ENCODE measurements at places on chromosomes 7 and 10.

GRCh38 chr10:60652628-60653027 lies 125.7 kb upstream of the CDK1 start:
- DNase-seq, result no peak

DNA sequence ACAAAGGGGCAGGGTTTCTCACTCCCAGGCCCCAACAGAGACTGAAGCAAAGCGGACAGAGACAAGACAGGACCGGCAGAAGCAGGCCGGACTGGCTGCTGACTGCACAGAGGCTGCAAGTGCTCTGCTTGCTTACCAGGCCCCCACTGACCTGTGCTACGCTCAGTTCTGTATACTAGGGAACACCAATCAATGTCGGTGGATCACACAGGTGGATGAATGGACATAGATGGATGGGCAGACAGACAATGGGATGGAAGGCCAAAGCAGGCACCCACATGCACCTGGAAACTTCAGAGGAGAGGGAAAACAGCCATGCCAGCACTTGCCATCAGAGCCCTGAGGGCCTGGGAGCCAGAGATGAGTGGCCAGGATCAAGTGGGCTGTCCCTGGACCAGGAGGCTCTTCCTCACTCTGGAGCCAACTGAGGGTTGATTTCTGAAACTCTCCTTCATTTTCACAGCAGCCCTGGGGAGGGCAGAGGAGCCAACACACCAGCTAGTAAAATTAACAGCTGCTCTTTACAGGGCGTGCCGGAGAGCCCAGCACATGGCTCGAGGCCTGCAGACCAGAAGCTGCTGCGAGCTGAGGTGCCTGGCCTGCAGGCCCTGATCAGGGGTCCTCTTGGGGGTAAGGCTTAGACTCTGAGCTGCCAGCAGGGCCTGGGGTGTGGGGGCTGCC lies 243.6 kb downstream of the KCNMA1 start:
- DNase-seq, result no peak

DNA sequence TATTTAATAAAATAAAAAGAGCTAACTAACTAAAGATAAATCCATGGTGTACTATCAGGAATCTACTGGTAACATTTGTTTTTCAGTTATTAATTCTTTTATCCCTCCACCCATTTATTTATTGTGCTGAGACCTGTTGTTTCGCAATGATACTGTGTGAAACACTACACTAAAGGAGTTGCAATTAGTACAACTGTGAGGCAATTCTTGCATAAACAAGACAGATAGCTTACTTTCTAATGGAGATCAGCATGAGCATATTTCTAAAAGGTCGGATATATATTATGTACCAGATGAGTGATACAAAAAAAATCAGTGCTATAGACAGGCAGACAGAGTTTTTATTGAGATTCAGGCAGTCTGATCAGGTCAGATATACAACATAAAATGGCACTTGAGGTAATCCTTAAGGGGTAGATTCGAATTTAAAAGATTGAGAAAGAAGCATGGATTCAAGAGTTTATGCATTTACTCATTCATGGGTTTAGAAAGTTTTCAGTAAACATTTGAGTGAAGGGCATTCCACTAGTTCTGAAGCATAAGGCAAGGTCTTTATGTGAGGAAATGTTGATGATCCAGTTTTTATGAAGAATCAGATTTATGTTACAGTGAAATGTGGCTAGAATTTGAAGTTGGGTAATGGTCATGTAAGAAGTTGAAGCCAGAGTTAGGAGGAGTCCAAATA lies 147.6 kb downstream of the POLR1F start:
- DNase-seq, result no peak

DNA sequence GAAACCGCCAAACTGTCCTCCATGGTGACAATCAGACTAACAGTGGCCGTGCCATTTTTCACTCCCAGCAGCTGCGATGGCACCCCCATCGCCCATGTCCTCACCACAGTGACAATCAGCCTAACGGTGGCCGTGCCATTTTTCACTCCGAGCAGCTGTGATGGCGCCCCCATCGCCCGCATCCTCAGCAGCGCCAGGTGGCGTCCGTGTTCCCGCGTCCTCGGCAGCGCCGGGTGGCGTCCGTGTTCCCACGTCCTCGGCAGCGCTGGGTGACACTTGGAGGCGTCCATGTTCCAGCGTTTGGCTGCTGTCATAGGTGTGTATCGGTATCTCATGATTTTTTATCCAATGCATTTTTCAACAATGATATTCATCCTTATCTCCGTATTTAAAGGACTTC lies 267.3 kb downstream of the PTPRN2 start:
- no peak for DNase-seq

DNA sequence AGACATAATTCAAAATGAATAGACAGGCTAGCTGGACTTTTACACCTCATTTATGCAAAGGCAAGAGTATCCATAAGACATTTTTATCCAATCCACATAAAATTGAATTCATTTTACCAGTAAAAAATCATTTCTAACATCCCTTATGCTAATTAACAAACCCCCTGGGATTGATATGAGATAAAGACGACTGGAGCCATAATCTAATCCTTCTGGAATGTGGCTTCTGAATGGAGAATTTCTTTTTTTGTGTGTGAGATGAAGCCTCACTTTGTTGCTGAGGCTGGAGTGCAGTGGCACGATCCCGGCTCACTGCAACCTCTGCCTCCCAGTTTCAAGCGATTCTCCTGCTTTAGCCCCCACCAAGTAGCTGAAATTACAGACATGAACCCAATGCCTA lies 90.4 kb downstream of the AKR1D1 start:
- no peak for DNase-seq

GRCh38 chr7:41029072-41029499 lies 673.8 kb downstream of the INHBA start:
- DNase-seq, result no peak

GRCh38 chr10:80493522-80494051 lies 39.5 kb downstream of the TSPAN14 start:
- no peak for DNase-seq

DNA sequence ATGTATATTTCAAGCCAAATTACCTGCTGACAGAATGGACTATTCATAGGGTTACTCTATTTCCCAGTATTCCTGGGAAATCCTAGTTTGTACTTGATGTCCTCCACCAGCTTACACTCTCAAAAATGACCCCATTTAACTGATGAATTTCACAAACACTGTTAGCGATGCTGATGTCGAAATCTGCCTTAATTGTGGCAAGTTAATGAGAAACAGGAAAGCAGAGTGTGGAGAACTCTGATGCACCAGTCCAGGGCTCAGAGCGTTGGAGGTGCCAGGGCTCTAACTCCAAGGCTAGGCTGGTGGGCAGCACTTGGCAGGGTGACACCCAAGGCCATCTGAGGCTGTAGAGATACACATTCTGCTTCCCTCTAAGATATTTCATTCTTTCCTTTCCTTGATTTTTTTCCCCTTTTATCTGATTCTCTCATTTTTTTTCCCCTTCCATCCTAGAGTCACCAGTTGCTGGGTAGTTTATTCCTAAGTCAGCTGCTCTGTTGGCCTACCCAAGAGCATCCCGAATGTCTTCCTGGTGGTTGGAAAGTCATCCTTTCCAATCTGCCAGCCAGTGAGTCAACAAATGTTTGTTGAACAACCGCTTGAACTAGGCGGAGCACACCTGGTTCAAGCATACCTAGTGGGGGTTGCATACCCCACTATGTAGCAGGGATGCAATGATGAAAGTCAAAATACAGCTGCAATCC lies 525.0 kb upstream of the NRP1 start:
- no peak for DNase-seq

GRCh38 chr10:10942441-10942840 lies 75.2 kb upstream of the CELF2 start:
- no peak for DNase-seq

DNA sequence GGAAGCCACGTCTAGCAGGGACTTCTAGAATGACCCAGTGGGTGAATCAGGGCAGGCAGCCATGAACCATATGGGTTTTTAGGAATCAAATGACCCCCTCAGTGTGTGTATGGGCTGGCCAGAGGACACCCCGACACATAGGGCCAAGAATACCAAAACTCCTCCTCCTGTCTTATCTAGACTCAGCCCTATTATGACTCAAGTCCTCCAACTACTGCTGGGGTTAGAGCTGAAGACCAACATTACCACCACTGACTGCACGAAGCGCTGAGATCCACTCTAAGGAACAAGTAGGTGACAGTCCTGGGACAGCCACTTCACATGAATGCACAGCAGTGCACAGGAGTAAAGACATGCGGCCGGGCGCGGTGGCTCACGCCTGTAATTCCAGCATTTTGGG lies 11.5 kb upstream of the SVOPL start:
- DNase-seq, result no peak

All from kidney (tissue), 22 donors.